Activated T-cell treated with anti-CD3 and anti-CD28 coated beads, Interleukin-2, amount 50 U/mL, for 1 hour (primary cell): ENCODE measurements at places on chromosomes 12 and 14.

- no peak for DNase-seq
Observed at GRCh38 chr12:47267571-47267970, 187.8 kb upstream of the AMIGO2 start.

DNA sequence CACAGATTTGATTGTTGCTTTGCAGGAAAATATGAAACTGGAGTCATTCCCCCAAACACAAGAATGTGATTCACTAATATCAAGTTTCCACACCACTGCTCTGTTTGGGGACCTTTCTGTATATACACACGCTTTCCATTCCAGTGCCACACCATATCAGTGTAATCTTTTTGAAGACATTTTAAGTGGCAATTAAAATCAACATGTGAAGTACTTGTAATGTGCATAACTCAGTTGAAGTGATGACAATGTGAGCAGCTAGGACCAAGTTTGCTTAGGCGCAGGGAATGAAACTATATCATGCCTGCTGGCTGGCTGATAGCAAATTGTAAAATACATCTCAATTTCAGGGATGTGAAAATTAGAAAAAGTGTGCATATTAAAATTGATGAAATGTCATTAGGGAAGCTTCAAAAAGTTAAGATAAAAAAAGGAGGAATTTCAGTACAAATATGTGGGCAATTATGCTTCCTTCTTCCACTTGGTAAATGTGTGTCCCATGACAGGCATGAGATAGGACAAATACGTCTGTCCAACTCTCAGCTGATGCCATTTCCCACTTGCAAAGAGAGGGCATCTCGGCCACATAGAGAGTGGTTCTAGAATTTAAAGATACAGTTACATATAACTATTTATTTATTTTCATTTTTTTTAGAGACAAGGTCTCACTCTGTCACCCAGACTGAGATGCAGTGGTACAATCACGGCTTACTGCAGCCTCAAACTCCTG, 43.7 kb downstream of the HSPB8 start:
- DNase-seq: no peak

DNA sequence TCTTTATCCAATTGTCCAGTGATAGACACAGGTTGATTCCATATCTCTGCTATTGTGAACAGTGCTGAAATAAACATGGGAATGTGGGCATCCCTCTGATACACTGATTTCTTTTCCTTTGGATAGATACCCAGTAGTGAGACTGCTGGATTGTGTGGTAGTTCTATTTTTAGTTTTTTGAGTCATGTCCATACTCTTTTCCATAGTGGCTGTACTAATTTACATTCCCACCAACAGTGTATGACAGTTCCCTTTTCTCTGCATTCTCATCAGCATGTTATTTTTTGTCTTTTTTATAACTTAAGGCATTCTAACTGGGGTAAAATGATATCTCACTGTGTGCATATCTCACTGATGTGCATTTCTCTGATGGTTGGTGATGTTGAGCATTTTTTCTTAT, 24.8 kb upstream of the VASH1 start:
- no peak for DNase-seq

- no peak for DNase-seq
Observed at GRCh38 chr14:55794655-55795595, 214.9 kb downstream of the KTN1 start.

DNA sequence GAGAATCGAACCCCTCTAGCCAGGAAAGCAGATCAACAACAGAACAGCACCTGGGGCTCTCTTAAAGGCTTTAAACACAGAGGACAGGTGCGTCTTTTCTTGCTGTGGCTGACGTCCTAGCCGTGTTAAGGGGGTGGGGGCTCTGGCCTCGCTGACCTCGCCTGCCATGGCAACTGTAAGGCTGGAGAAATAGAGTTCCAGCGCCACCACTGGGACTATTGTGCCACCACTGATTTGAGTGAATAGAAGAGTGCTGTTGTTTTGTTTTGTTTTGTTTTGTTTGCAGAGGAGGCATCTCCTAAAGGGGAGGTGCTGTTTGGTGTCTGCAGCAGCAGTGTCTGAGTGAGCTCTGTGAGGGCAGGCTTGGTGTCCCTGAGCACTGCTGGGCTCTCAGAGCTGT, 34.2 kb upstream of the PRMT8 start:
- no peak for DNase-seq

GRCh38 chr12:113955109-113955970, 10.8 kb downstream of the RBM19 start:
- DNase-seq: no peak

- no peak for DNase-seq
Observed at GRCh38 chr12:87157791-87158190, 871.4 kb downstream of the C12orf50 start.
